ENCODE measurements at places on chromosomes 6 and 20.
A peak's percentile ranks its signal among the peaks of the same experiment; 100 is the strongest.

- DNase-seq = no peak
Observed at GRCh38 chr20:41063442-41063841, 34.8 kb downstream of the TOP1 start.

- no peak for DNase-seq
Observed at GRCh38 chr6:154474648-154475428, 35.6 kb downstream of the CNKSR3 start.

- no peak for DNase-seq
Observed at GRCh38 chr20:56588996-56589395, 40.1 kb upstream of the TFAP2C start.

- no peak for DNase-seq
Observed at GRCh38 chr6:56911847-56912246, 43.1 kb upstream of the BEND6 start.

GRCh38 chr6:44154067-44154466, 4.6 kb upstream of the CAPN11 start:
- peak; percentile 31 for DNase-seq

DNA sequence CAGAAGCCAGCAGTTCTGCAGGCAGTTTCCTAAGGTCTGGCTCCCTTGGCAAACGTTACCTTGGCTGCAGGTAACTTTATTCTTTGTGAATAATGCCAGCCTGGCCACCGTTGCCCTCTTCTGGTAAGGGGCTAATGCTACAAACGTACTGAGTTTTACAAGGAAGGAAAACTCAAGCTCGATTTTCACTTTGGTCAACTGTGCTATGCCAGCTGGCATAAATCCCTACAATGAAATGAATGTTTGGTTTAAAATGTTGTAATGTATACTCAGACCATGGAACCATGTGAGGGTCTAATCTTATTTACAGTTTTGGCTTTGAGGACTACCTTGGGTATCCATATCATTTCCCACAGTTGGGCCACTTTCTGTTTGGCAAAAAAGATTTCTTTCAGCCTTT, 101.4 kb downstream of the SLX4IP start:
- peak; percentile 58 for DNase-seq

DNA sequence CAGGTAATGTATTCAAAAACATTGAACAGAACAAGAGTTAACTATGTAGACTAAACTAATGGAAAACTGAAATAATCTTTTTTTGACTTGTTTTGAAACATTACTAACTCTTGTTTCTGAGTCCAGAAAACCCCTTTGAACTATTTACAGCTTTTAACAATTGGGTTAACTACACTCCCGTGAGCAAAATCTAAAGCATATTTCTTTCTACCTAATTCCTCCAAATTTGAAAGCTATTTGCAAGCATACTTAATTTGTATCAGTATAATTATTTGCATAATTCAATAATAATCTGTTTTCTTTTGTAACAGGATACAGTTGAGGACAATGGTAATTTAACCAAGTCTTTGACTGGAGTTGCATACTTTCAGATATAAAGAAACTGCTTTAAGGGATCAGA, 62.6 kb upstream of the AGPAT4 start:
- DNase-seq = no peak

- no peak for DNase-seq
Observed at GRCh38 chr20:14310977-14311627, 26.3 kb downstream of the FLRT3 start.

All from SW480 (cell line).